ENCODE measurements at places on chromosomes 6 and 20.

DNA sequence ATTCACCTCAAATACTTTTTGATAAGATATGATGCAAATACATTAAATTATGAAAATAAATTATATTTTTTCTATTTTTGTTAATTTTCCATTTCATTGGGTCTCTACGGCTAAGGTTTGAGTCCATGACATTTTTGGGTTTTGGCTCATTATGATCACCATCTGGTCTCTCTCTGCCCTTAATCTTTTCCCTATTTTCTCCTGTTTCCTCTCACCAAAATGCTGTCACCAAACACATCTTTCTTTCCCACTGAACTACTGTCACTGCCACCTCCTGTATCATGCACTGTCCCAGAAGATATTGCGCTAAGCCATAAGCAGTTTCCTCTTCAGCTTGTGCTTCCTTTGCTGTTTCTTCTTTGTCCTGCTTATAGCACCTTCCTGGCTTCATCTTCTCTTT lies 42.0 kb upstream of the OGFRL1 start:
- no peak for DNase-seq

GRCh38 chr20:52179331-52180179 lies 12.0 kb downstream of the ZFP64 start:
- peak; percentile 28 for DNase-seq

GRCh38 chr6:130070326-130070725 lies 51.9 kb downstream of the L3MBTL3 start:
- no peak for DNase-seq

GRCh38 chr6:52594221-52594620 lies 17.4 kb upstream of the TRAM2 start:
- DNase-seq, result no peak

DNA sequence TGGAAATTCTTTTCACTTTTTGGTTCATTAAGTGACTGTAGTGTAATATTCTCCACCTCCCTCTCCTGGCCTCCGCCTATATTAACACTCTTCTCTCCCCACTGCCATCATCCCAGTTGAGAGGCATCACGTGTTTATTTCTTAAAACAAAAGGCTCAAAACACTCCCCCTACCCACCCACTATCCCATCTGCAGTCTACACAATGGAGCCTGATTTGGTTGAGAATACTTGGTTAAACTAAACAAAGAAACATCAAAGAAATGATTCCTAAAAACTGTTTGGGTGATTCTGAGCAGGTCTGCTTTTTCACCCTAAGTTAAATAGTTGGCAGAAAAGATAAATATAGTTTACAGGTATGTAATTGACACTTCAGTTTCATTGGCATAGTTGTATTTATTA lies 5.9 kb downstream of the TFAP2B start:
- DNase-seq, result no peak

DNA sequence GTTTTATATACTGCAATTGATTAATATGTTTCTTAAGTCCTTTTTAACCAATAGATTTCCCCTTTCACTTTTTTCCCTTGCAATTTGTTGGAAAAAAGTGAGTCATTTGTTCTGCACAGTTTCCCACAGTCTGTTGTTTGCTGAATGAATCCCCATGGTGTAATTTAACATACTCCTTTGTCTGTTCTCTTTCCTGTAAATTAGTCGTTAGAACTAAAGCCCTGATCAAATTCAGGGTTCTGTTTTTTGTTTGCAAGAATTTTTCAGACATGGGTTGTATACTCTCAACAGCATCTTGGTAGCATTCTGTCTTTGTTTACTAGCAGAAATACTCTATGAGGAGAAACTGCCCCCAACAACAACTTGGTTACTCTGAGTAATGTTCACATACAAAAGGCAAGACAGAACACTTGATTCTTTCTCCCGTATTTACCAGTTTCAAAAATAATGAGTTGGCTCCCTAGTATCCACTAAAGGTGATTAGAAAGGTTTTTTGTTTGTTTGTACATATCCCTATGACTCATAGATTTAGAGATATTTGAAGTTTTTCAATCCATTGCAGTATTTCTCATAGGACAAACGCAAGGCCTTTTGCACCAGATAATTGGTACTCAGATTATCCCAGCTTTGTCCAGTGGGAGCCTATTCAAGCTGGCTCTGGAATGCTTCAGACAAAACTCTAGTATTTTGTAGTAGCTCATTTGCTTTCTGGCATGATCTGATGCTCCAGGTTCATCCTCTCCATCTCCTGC lies 16.5 kb downstream of the BLOC1S5 start:
- DNase-seq, result no peak

GRCh38 chr6:137185290-137185689 lies 11.8 kb upstream of the IL22RA2 start:
- no peak for DNase-seq

DNA sequence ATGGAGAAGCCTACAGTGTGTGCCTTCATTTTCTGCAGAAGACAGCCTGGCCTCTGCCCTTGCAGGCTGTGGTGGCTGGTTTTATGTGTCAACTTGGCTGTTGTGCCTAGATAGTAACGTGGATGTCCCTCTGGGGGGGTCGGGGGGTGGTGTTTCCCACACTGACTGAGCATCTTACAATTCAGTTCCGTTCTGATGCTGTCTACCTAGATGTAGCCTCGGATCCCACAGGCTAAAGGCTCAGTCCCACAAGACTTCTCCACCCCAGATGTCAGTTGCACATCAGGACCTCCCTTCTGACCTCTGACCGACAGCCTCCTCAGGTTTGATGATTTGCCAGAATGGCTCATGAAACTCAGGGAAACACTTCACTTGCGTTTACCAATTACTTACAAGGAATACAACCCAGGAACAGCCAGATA lies 4.4 kb downstream of the PYGB start:
- DNase-seq, result no peak

Measured in activated T-cell treated with anti-CD3 and anti-CD28 coated beads, Interleukin-2, amount 50 U/mL, for 48 hours (primary cell).